Sciatic nerve (tissue), 2 donors: ENCODE measurements at places on chromosomes 1 and 21. TPM values are rescaled to one million over a fixed set of nuclear protein-coding genes. Genes with fewer than 3 reads are reported as not detected.

- DNase-seq = no peak
These were observed 5.1 kb upstream of the ARNT start for GRCh38 chr1:150881331-150882070.

- peak; percentile 23 for DNase-seq
These were observed 39.7 kb downstream of the TOMM20 start for GRCh38 chr1:235088907-235089306.

DNA sequence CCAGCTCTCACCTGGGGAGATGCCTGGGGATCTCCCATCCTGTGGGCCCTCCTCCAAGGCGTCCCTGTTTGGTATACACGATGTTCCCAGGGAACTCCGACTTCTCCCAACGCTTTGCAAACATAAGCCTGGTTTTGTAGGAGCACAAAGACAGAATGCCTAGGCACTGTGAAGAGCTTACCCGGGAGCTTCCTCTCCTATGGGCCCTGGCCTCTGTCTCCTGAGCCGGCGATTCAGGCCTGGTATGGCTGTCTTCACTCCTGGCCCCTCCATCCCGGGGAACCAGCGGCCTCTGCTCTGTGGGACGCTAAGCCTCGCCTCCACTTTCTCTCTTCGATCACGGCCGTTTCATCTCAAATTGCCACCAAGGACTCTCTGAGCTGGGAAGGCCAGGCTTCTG, 59.6 kb upstream of the ACTRT2 start:
- peak; percentile 34 for DNase-seq

The PRAMEF18 gene
- not detected for total RNA-seq

DNA sequence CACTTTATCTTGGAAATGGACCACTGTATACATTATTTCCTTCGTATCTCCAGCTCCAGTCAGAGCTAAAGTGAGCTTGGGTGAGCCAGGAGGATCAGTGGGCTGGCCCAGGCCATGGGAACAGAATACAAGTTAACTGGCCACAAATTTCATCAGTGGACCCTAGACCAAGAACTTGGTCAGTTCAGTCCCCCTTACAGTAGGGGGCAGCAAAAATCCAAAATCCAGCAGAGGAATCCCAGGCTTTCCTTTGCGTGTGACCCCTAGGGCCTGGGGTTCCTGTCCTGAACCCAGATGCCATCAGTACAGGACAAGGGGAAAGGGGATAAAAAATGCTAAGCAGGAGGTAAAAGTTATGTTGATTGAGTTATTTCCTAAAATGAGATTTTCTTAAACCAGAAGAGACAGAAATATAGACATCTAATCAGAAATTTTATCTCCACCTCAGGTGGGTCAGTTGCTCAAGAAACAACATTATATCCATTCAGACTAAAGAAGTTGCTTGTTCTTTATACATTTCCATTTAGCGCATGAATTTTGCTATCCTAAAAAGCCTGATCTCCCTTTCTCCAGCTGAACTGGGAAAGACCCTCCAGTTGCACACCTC, 24.1 kb upstream of the LCE5A start:
- DNase-seq = no peak

DNA sequence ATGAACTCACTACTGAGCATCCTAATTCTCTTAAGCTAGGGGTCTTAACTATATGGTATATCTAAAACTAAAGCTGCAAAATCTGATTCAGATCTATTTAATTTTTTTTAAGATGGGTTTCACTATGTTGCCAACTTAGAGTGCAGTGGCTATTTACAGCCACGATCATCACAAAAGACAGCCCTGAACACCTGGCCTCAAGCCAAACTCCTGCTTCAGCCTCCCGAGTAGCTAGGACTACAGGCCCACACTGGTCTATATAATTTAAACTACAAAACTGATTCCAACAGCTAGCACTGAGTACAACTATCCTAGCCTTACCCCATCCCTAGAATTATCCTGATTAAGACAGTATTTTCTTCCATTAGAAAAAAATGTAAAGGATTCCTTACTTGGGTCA, 37.1 kb downstream of the EIF4G3 start:
- no peak for DNase-seq

- no peak for DNase-seq
These were observed 8.8 kb upstream of the THEMIS2 start for GRCh38 chr1:27863538-27863915.

- peak; percentile 38 for DNase-seq
These were observed 12.5 kb upstream of the TTC22 start for GRCh38 chr1:54813485-54814125.

- no peak for DNase-seq
These were observed 249.1 kb downstream of the GREM2 start for GRCh38 chr1:240362826-240363225.
